ENCODE measurements at places on chromosomes 2 and 18.

GRCh38 chr18:27599202-27599829 is 414.2 kb upstream of the CHST9 start:
- DNase-seq: peak; percentile 29

- DNase-seq: no peak
These were observed 564.4 kb upstream of the LINC00305 start for GRCh38 chr18:64713284-64713683.

- no peak for DNase-seq
These were observed 313.2 kb upstream of the HS6ST1 start for GRCh38 chr2:128631698-128632500.

DNA sequence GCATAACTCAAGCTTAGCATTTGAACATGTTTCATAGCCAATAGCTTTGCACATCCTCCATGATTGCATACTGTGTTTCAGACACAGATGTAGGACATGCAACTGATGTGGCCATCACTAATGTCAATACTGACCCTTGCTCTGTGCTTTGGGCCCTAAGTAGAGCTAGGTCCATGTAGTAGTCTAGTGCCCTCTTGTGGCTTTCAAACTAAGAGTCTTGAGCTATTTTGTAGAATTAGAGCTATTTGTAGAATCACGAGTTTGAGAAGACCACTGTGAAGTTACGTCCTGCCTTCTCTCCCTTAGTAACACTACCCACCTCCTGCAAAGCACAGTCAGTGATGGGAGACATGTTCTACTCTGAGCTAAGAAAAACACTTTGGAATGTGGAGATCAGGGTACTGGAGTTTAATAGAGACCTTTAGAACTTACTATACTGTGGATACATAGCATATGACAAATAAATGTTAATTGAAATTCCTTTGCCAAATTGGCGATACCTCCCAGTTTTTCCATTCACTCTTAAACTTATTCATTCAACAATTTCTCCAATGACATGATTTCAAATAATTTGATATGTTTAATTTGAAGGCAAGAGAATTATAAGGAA is 306.5 kb upstream of the TNP1 start:
- no peak for DNase-seq

DNA sequence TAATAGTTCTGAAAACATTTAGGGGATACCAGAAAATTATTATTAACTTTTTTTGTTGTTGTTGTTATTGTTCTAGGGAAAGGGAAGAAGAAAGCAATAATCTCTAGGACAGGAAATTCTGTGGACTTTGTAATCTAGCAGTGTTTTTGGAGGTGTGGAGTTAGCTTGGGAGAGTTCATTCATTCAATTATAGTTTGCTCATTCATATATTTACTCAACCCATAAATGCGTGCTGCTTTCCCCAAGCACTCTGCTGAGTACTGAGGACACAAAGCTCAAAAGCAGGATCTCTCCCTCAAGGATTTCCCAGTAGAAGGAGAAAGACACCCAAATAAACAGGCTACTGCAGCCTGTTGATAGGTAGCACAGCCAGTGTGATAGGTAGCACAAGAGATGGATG is 984.3 kb downstream of the BCL11A start:
- DNase-seq: no peak

DNA sequence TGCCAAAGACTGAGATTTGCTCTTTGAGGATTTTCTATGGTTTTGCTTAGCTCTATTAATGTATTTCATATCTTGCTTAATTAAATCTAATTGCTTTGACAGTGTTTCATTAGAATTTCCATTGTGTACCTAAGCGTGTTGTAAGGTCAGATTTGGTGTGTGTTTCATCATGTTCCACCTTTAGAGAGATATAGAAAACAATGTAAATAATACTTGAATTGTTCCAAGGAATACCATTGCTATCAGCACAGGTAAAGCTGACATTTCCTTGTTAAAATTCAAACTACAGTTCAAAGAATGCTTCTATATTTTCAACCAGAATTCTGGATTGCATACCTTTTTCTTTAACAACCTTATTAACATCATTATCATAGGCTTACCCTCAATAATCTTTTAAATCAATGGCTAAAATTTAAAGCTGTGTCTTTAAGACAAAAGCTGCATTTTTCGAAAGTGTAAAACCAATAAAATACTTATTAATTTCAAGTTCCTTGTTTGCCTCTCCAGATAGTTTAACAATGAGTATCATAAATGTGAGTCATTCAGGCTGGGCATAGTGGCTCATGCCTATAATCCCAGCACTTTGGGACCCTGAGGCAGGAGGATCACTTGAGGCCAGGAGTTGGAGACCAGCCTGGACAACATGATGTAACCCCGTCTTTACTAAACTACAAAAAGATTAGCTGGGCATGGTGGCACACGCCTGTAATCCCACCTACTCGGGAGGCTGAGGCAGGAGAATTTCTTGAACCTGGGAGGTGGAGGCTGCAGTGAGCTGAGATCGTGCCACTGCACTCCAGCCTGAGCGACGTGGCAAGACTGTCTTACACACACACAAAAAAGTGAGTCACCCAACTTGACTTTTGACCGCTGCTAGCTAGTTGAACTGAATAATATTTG is 188.0 kb upstream of the PKDCC start:
- DNase-seq: no peak

DNA sequence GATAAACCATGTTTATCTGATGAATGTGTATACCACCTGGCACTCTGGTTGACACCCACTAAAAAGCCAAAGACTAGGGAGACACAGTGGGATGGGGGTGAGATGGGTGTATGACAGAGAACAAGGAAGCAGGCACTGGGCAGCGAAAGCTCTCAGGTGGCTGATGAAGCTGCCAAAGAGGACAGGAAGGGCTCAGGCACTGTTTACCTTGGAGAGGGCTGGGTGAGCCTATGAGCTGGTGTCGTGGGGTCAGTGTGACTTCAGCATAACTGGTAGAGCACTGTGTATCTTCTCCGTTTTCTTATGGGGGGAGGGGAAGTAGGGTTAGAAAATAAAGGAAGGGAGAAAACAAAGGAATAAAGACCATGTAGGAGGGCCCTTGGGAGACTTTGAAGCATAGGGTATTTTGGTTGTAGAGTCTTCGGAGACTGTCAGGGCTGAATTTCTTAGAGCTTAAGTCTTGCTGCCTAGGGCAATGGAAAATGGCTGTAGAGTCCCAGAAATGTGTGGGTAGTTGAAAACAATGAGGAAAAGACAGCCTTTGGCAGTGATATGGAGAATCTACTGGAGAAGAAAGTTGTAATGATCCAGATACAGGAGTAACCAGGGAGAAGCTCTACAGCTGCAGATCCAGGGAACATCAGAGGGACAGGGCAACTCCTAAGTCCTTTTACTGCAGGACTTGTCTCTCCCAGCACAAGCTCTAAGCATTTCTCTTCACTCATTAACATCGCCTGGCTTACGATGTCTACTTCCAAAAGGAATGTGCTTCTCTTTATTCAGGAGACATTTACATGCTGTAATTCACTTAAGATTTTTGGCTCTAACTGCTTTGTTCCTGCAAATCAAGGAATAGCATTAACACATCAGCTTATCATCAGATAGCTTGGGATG is 120.0 kb downstream of the AQP4 start:
- DNase-seq: no peak

DNA sequence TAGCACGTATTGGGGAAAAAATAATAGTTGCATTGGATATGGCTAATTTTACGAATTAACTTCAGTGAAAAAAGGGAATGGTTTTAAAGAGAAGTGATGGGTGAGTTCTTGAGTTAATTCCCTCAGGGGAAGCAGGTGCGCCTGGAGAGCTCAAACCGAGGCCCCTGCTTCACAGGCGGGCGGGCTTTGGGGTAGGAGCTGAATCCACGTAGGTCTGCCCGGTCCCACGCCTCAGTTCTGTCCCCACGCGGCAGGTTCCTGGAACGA is 44.1 kb downstream of the GORASP2 start:
- DNase-seq: no peak

- DNase-seq: no peak
These were observed 2798.7 kb upstream of the TEKT4 start for GRCh38 chr2:92072461-92073035.

- DNase-seq: no peak
These were observed 10.9 kb upstream of the ADAM23 start for GRCh38 chr2:206432193-206433082.

GRCh38 chr2:36409935-36410334 is 54.4 kb downstream of the CRIM1 start:
- no peak for DNase-seq

GRCh38 chr18:68467957-68468356 is 247.0 kb downstream of the TMX3 start:
- no peak for DNase-seq

DNA sequence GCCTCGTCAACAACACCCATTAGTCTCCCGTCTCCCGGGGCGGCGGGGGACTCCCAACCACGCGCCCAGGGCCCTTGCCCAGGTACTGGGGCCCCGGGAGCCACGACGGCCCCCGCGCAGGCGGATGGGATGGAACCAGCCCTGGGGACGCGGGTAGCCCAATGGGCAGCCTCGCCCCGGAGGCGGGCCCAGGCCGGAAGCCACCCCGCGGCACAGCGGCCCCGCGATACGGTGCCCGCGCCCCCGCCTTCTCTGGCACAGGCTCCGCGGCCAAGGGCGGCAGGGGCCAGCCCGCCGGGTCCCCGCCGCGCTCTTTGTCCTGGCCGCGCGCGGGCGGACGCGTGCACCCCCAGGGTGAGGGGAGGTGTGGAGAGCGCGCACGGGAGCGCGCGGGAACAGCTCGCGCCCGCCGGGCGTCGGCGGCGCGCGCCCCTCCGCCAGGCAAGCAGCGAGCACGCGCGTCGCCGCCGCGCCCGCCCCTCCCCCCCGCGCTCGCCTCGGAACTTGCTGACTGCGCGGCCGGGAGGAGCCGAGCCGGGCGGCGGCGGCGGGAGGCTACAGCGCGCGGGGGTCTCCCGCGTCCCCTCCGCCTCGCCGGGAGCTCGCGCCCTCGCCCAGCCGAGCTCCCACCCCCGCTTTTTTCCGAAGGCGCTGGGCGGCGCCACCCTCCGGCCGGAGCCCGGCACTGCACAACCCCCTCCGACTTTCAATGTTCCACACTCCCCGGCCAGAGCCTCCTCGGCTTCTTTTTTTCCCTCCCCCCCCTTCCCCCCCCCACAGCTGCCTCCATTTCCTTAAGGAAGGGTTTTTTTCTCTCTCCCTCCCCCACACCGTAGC is at the start of gene UBE2E3:
TSS of gene UBE2E3 (plus strand) at position 500 of the 837 bp plus-strand sequence. CDS start 1,438 bp downstream, outside the sequence.
- DNase-seq: peak; percentile 74

GRCh38 chr18:41674506-41674905 is 280.5 kb upstream of the PIK3C3 start:
- DNase-seq: no peak

DNA sequence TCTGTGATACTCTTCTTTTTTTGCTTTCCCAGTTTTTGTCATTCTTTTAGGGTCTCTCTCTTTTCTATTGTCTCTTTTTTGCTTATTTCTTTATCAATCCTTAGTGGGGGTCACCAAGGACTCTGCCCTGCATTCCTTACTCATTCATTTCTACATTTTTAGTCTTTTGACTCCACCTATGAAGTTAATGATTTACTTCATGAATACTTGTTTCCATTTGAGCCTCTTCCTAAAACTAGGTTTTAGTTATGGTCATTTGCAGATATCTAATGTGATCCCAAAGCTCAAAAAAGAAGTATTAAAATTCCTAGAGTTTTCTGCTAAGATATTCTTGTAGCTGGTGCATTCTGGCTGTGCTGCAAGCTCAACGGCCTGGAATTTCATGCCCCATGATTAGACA is 149.3 kb upstream of the AQP4 start:
- no peak for DNase-seq

DNA sequence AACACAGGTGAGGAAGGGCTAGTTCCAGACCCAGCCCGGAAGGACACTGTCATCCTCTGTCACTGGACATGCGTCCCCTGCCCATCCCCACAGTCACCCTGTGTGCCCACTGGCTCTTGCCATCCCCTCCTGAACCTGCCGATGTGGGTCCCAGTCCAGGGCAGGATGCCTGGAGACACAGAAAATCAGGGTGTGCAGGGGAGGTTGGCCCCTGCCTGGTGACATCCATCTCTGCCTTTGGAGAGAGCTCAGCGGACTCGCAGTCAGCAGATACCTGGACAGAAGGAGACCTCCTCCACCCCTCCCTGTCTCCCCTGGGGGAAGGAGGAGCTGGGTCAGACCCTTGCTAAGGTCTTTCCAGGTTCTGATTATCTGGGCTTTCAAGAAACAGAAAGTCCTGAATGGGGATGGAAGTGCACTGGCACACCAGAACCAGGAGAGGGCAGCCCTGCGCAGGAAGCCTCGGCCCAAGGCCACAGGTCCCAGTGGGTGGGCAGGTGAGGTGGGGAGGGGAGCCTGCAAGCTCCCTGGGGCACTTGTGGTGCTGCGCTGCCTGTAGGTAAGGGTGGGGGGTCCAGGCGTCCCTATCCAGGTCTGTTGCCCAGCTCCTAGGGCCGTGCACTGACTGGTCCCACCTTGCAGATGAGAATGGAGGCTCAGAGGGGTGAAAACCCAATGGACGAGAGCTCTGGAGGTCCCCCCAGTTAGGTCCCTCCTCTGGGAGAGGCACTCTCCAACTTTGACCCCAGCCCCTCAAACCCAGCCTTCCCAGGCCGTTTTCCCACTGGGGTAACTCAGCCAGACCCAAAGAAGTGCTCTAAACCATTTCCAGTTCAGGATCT is 9.7 kb upstream of the OTOS start:
- DNase-seq: peak; percentile 44

DNA sequence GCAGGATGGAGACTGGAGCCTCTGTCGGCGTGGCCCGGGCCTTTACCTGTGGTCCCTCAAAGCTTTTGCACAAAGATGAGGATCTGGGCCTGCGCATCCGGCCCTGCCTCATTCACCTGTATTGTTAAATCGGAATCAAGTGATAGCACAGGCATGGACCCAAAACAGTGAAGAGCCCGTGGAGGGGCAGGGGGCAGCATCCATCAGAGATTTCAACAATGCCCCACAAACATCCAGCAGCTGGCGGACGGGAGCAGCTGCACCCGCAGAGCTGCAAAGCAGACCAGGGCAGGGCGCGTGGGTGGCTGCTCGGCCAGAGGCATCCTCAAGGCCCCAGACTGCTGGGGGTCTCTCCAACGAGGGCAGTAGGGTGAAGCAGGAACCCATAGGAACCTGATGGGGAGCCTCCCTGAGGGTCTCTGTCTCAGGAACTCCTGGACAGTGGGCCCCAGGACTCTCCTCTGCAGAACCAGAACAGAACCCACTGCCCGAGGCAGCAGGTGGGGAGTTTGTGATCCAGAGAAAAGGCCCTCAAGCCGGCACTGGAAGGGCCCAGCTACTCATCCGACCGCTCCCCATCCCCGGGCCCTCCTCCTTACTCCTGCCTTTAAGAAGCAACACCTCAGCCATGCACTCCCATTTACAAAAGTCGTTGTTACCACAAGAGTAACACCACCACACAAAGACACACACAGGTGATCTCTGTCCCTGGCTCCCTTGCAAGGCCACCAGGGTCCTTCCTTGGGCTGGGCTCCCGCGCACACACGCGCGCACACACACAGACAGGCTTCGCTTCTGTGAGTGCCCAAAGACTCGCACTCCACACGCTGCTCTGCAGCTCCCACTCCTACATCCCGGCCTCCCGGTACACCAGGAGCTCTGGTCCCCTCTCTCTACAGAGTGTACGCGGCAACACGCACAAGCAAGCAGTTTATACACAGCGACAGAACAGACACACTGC is 28.8 kb downstream of the HDAC4 start:
- no peak for DNase-seq

GRCh38 chr2:47414682-47415458 is 11.9 kb downstream of the MSH2 start:
- DNase-seq: no peak

- DNase-seq: peak; percentile 15
These were observed 128.3 kb upstream of the ATP5MC3 start for GRCh38 chr2:175309799-175310198.

GRCh38 chr2:207475546-207475945 is 54.2 kb upstream of the CREB1 start:
- no peak for DNase-seq

GRCh38 chr18:3741333-3741732 is 291.4 kb downstream of the TGIF1 start:
- DNase-seq: no peak

GRCh38 chr18:57834616-57835015 is 31.5 kb upstream of the ATP8B1 start:
- no peak for DNase-seq
